ENCODE measurements at places on chromosomes 2 and 18.

DNA sequence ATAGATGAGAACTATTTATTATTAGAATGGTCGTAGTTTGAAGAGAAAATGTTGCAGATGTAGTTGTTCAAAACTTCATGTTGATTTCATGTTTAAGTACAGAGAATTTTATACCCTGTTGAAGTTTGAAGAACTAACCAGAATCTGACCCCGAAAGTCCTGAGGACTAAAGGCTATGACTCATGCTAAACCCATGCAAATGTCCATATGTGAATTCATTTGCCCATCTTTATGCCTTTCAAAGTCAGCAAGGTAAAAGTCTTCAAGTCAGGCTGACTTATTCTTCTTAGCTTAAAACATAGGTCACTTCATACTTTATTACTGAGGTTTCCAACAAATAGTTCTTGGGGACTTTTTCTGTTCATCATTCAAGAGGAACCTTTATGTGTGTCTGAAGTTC lies 185.5 kb downstream of the CCDC85A start:
- DNase-seq, result no peak

- no peak for DNase-seq
Observed at GRCh38 chr2:86433137-86433536, 8.0 kb upstream of the KDM3A start.

GRCh38 chr2:114729026-114729425 lies 286.6 kb downstream of the DPP10 start:
- peak; percentile 3 for DNase-seq

GRCh38 chr2:2075875-2076529 lies 255.1 kb downstream of the MYT1L start:
- DNase-seq, result no peak

DNA sequence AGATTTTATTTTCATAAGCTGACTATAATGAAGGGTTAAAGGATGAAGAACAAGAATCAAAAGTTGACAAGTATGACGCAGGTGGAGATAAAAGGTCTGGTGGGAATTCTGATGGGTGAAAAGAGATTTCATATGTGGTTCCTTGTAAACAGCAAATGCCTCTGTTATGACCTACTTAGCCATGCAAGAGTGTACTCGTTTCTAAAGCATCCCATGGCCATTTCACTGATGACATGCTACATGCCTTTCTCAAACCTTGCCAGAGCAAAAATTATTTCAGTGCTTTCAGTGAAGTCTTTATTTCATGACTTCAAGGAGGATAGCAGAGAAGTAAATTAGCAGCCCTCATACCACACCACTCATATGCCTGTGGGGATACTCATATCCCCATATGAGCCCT lies 71.7 kb downstream of the FEZ2 start:
- no peak for DNase-seq

DNA sequence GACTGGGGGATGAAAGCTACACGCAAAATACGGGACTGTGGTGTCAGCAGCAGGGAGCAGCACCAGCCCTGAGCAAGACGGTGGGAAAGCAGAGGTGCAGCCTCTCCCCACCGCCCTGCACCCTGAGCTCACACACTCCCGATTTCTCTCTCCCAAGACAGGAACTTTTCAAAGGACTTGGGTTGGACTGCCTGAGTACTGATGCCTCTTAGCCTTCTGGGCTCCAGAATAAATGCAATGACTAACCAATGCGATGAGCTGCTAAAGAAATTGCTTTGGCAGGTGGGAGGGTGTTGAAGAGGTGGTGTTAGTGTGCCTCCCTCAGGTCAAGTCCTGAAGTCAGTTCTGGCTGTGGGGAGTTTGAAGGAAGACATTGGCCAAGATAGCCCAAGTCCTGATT lies 9.6 kb downstream of the TRIM54 start:
- no peak for DNase-seq

DNA sequence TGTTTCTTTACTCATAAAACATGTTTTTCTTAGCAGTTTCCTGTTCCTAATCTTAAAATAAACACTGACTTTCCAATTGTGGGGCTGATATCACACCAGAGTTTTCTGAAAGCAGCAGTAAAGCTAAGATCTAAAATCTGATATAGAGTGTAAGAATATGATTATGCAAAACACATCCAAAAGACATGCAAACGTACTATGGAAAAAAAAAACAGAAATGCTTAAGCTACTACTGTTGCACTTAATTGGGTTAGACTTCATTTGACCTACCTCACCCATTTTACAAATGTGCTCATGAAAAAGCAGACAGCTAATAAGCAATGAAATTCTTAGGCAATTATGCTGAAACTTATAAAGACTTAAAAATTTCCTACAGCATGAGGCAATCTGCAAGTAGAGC lies 10.5 kb downstream of the CYTIP start:
- DNase-seq, result no peak

- no peak for DNase-seq
Observed at GRCh38 chr2:41326851-41327250, 721.0 kb upstream of the PKDCC start.

- no peak for DNase-seq
Observed at GRCh38 chr18:11561293-11561692, 48.1 kb upstream of the SLC35G4 start.

- DNase-seq, result no peak
Observed at GRCh38 chr2:235263205-235264120, 230.4 kb upstream of the AGAP1 start.
